ENCODE measurements at places on chromosomes 1 and 21. TPM values are rescaled to one million over a fixed set of nuclear protein-coding genes. Genes with fewer than 3 reads are reported as not detected.
A peak's percentile ranks its signal among the peaks of the same experiment; 100 is the strongest.

DNA sequence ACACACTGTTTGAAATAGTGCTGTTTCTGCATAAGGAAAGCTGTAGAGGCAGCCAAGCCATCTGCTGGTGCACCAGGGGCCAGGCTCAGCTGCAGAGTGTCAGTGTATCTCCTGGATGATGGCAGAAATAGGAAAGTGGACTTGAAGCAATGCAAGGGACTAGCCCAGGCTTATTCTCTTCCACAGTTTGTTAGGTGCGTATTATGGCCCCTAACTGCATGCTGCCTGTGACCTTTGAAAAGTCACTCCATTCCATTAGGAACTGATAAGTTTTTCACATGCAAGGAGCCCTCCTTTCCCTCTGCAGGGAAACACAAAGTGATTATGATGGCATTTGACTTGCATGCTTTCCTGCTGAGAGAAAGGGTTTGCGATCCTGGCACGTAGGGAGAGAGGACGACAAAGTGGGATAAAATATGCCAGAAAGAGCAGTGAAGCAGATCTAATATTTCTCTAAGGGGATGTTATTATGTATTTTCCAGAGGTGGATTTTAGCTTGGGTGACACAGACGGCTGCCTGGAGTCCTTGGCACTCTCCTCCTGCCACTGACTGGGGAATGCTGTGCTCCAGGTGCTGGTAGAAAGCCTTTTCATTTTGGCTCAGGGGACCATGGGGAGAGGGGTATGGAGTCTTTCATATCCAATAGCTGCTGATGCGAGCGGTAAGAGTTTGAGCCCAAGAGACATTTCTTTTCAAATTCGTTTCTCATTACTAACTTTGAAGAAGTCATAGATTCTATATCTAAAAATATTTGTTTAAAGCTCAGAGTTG is 402.1 kb upstream of the B3GALT2 start:
- no peak for DNase-seq

DNA sequence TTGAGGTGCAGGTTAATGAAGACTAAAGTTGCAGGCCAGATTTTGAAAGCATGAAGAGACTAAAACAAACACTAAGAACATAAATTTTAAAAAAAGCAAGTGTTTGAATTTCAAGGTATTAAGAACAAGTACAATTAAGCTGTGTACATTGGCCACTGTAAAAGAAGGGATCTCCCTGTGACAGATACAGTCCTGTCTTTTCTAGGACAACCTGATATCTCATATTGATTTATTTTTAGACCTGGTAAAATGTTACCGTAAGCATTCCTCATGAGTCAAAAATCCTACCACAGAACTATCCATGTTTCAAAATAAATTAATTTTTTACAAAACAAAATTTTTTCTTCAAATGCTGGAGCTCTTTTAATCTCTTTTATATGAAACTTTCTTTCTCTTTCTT is 39.4 kb downstream of the SLC22A15 start:
- DNase-seq = no peak

GRCh38 chr1:245742896-245743295 is 588.1 kb downstream of the KIF26B start:
- no peak for DNase-seq

- DNase-seq = peak; percentile 94
Observed at GRCh38 chr21:32520875-32521735, 64.2 kb downstream of the TCP10L start.

GRCh38 chr1:115363171-115363570 is 25.1 kb upstream of the NGF start:
- no peak for DNase-seq

DNA sequence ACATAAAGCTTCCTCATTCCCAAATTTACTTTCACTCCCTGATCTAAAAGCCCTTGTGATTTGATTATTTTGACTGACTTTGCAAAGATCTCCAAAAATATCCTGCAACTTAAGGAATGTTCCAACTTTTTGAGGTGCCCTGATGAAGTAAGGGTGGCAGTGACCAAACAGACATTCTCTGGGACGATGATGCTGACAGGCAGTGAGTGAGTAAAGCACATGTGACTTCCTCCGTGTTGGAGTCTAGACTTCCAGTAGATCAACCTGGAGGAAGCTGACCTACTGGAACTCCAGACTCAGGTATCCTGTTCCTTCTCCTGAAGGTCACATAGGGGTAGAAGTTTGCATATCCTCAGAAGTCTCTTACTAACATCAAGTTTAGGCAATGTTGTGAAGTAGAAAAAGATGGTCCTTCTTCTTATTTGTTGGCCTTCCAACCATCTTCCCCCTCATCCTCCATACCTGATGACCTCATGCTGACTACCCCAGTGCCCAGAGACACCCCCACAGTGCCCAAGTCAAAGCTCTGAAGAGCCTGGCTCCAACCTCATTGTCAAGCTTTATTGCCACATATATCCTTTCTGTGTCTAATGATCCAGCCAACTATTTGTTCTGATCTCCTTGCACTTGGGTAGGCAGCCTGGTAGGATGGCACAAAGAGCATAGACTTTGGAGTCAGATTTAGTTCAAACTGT is 16.0 kb downstream of the TNFSF4 start:
- no peak for DNase-seq

DNA sequence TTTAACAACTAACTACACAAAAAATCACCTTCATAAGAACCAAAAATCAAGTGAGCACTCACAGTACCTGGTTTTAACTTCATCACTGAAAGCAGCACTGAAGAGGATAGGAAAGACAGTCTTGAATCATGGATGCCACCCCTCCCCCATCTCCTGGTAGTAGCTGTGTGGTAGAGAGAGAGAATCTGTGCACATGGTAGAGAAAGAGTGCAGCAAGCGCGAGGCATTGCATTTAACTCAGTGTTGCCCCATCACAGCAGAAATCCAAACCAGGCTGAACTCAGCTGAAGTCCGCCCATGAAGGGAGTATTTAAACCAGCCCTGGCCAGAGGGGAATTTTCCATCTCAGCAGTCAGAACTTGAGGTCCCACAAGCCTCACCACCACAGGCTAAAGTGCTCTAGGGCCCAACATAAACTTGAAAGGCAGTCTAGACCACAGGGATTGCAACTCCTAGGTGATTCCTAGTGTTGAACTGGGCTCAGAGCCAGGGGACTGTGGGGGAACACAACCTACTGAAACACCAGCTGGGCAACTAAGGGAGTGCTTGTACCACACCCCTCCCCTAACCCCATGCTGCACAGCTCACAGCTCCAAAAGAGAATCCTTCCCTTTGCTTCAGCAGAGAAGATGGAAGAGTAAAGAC is 38.4 kb downstream of the VAV3 start:
- DNase-seq = no peak

DNA sequence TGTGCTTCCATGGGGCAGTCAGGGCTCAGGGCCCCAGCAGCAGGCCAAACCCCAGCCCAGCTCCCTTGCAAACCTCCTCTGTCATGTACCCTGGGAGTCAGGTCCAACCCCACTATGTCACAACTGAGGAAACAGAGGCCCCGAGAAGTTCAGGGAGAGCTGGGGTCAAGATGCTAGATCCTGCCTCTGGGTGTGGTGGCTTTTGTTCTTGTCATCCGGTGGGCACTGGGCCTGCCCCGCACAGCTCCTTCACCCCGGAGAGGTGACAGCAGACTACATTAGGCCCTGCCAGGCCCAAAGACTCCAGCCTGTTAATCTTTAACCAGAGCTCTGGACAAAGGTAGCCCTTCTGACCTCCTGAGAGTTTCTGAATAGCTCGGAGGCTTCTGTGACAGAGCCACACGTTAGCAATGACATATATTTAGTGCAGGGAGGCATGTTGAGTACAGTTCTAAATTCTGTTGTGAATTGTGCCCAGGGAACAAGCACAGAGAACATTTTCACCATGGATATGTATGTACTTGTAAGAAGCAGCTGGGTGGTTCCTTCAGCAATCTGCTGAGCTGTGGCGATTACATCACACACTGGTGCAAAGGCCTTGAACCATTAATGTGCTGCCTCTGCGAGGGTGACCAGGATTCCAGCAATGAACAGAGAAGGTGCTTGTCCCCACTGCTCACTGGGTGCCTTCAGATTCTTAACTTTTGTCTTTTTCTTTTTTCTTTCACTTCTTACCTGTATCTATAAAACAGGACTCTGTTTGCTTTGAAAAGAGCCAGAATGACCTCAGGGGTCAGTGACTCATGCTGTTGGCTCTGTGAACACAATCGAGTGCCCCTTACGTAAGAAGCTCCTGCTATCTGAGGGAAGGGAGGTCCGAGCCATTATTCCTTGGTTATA is 102.8 kb downstream of the RHOU start:
- no peak for DNase-seq

DNA sequence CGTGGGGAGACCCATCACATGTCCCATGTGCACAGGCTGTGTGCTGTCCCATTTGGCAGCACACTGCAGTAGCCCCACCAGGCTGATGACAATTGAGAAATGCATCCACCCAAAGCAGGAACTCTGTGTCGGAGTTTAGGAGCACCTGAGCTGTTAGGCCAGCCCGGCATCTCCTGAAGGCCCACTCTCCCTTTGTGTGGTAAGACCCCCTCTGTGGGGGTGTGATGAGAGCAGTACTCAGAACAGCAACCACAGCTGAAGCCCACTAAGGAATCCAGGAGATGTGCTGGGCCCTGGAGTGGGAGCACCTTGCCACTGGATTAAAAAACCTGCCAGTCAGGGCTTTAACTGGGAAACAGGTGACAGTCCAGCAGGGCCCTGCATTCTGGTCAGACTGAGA is 37.2 kb downstream of the FCRL5 start:
- no peak for DNase-seq

GRCh38 chr1:160844447-160845232 is 18.0 kb downstream of the CD244 start:
- no peak for DNase-seq

GRCh38 chr1:63772201-63772600 is 1.6 kb upstream of the ROR1 start:
- no peak for DNase-seq

DNA sequence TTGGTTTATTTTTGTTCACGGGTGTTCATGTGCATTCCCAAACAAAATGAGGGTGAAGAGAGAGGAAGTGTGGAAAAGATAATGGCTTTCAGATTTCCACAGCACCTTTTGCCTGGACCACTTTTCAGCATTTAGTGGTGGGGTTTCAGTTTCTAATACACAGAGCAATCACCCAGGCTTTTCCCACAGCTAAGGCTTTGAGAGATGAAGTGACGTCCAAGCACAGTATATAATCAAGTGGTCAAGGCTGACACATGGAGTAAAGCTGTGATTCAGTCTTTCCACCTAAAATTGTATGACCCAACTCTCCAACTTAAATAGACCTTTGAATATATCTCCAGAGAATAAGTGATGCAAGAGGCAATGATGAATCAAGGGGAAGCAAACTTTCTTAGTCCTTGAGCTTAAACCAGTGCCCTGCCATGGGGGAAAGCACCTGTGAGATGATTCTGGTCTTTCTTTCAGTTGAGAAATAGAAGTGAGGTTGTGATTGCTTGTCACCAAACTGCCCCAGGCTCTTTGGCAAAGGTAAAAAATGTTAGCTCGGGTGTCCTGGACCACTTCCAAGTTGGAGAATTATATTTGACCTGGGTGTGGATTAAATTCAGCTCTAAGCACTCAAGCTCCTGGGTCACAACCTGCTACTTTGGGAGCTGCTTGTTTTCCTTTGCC is 2.4 kb upstream of the PIK3R3 start:
- no peak for DNase-seq

DNA sequence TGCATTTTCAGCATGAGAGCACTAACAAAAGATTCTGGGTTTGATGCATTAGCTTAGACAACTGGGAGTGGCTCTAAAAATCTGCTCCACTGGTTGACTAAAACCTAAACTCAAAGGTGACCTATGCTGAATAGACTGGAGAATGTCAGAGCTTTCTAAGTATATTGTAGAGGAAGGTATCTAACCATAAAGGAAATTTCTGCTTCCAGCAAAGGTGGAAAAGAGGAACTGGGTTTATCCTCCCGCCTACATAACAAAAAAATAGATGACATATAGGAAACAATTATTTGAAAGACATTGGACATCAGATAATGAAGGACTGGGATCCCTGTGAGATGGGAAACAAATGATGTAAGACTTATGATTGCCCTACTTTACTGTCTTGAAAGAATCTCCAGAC is 35.8 kb upstream of the CR2 start:
- DNase-seq = no peak

- no peak for DNase-seq
Observed at GRCh38 chr1:236455243-236455642, 61.2 kb downstream of the EDARADD start.

DNA sequence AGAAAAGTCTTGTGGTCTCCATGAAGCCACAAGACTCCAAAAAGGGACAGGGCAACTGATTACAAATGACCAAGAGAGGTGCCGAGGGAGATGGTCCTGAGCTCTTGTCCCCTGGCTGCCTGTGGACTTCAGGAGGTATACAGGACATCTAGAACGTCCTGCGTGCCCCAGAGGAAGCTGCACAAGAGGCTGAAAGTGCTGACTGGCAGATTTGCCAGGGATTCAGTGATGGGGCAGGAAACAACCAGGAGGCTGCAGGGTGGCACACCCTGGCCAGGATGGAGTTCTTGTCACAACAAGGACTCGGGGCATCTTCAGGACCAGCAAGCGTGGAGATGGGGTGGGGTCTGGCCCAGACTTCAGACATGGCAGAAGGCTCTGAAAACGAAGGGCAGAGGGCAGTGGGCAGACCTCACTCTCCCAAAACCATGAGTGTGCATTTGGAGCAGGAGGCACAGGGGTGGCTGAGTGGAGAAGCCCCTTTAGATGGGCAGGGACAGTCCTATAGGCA is 13.4 kb upstream of the PKP1 start:
- no peak for DNase-seq

- no peak for DNase-seq
Observed at GRCh38 chr1:2601721-2602303, 15.2 kb downstream of the PRXL2B start.

DNA sequence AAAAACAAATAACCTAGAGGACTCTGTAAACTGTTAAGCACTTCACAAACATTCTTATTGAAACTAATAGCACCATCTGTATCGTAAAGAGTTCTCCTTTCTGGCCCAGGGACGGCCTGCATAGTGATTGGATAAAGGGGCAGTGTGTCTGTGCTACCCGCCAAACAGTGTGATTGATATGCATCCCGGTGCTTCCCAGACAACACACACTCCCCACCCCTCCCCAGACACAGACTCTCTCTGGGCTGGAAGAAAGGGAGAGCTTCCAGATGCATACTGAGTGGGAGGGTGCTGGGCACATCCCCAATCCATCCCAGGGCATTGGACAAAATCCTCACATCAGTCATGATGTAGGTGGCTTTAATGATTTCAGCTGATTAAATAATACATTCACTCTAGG is 3.7 kb downstream of the HSD11B1 start:
- no peak for DNase-seq

GRCh38 chr1:92990828-92991227 is 29.6 kb upstream of the DIPK1A start:
- no peak for DNase-seq

GRCh38 chr1:21828075-21828474 is 16.0 kb downstream of the LDLRAD2 start:
- no peak for DNase-seq

TTC22 gene
- 0.14 TPM for total RNA-seq

C1orf141 gene
- total RNA-seq = not detected

OR2T11 gene
- total RNA-seq = not detected

ANGPTL3 gene
- not detected for total RNA-seq

MORC3 gene
- total RNA-seq = 19.4 TPM

LRRC38 gene
- 0.30 TPM for total RNA-seq

TFF1 gene
- not detected for total RNA-seq

FMO2 gene
- total RNA-seq = 49.7 TPM

DYNLT4 gene
- 1.9 TPM for total RNA-seq

FCRL2 gene
- total RNA-seq = not detected

All from left ventricle myocardium inferior (tissue), 1 donor.